HEK293T (cell line): ENCODE measurements at places on chromosomes 2 and 18.

DNA sequence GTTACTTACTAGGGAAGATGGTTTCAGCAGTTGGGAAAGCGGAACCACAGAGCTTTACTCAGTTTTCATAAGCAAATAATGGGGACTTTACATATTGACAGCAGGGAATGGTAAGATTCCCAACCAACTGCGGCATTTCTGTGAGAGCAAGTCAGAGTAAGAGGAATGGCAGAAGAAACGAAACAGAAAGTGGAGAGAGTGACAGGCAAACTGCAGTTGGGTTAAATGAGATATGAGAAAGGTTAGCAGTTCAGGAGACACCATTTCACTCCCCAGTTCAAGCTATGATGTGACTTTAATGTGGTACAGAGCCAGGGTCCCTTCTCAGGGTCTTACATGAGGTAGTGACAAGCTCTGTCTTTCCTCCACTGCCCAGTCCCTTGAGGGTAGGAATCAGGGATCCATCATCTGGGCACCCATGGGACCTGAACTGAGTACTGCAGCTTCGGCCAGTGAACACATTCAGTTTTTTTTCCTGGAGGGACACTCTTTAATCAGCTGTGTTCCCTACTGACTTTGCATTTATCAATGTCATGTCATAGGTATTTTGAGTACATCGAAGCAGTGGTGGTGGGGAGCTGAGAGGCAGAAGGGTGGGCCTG, 33.0 kb upstream of the GREB1 start:
- no peak for DNase-seq

GRCh38 chr18:11289248-11289647, 139.9 kb upstream of the PIEZO2 start:
- no peak for DNase-seq

GRCh38 chr18:64929036-64929435, 780.1 kb upstream of the LINC00305 start:
- no peak for DNase-seq

- DNase-seq: no peak
These were observed 195.4 kb downstream of the FAM210A start for GRCh38 chr18:13530879-13531387.

DNA sequence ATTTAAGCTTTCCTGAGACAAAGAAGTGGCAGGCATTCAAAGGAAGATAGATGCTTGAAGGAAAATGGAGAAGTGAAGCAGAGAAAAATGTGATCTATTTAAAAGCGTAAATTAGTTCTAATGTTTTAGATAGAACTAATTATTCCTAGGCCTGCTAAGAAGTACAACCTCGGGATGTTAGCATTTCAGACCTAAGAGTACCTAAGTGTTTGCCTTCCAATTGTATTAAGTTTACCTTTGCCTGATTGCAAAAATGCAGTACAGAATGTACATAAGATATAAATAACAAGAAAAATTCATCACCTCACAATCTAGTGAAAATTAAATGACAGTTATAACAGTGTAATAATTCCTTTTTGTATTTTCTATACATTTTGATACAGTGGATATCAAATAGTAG, 71.1 kb upstream of the HNMT start:
- no peak for DNase-seq

DNA sequence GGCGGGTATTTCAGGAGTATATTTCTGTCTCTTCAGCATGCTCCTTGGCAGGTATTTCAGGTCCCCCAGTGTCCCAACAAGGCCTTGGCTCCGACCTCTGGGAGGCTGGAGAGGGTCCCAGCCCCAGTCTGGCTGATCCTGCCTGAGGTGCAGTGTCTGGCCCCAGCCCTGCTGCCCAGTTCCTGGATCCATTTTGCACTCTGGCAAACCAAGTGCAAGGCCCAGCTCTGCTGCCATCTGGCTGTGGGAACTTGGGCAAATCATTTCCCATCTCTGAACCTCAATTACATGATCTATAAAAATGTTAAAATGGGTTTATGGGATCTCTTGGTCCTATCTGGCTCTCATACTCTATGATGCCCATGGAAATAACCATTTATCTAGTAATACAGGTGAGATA, 63.6 kb downstream of the ZBTB7C start:
- DNase-seq: no peak

DNA sequence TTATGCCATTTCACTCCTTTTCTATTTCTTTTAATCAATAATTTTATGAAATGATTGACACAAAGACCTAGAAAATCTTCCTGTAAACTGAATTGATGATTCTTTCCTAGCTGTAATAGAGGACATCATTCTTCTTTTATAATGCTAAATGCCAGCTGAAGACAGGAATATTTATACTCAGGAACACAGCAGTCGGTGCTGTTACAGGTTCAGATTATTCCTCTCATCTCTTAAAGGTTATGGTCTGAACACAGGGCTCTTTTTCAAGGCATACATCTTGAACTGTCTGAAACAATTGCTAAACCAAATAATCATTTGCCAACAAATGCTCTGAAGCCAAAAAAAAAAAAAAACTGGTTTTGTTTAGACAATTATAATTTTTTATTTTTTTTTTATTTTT, 305.0 kb upstream of the MMADHC start:
- DNase-seq: no peak

DNA sequence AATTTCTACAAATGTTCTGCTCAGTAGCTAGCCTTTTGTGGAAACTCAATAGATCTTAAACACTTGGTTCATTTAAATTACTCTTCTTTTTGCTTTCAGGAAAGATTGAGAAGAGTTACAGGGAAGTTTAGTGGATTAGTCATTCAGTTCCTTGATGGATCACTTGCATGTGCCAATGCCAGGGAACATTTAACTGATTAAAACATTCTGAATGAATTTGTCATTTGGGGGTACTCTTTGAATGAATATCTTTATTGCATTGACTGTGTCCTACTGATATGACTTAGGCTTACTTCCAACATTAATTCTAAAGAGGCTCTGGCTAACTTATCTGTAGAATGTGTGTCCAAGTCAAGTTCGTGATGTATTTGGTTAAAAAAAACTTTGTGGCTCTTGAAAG, 199.8 kb downstream of the PLCL1 start:
- no peak for DNase-seq

DNA sequence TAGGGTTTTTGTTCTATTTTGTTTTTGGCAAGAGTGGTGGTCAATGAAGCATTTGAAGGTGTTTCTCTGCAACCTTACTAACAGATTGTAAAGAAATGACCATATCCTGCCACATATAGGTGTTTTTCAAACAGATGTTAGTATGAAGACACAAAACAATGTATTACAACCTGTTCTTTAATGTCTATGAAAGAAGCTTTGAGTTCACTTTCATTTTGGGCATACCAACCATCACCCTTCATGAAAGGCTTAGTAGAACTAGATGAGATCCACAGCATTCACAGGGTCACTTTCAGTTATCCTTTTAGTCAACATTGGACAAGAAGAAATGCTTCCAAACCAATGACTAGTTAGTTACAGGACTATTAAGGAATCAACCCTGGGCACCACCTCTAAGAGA, 95.1 kb downstream of the EHBP1 start:
- DNase-seq: no peak

DNA sequence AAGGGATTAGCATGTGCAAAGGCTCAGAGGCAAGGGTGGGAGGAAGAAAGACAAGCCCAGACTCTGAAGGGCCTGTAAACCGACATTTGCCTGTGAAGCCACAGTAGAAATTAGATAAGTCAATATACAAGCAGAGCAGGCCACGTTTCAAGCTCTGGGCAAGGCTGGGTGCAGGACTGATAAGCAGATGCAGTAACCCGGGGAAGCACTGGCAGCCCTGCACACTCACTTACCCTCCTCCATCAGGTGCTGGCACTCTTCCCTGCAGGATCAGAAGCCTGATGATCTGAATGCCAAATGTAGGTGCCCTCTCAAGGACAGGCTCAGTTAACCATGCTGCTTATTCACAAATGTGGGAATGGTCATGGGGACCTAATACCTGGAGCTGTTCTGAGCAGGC, 46.3 kb upstream of the RAB12 start:
- no peak for DNase-seq

- DNase-seq: no peak
These were observed 310.9 kb upstream of the COL3A1 start for GRCh38 chr2:188663301-188663700.

- DNase-seq: no peak
These were observed 2.4 kb downstream of the TCF7L1 start for GRCh38 chr2:85135660-85135914.

GRCh38 chr2:45909677-45910191, 258.3 kb downstream of the PRKCE start:
- no peak for DNase-seq

DNA sequence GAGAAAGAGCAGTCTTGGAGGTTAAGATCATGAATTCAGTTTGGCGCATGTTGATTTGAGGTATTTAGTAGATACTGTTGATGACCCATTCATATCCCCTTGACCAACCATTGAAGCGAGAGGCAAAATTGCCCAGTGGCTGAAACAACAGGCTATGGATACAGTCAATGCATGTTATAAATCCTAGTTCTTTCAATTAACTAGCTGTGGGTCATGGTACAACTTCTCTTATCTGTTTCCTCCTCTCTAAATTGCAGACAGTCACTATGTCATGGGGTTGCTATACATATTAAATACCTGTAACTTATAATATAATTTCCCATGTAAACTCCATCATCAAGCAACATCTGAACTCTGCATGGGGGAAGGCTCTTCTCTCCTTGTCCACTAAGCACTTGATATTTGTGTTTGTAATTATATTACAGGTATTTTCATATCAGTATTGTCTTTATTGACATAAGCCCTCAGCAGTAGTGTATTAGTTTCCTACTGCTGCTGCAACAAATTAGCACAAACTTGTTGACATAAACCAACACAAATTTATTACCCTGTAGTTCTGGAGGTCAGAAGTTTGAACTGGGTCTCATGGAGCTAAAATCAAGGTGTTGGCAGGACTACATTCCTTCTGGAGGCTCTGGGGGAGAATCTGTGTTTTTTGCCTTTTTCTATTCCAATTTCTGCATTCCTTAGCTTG, 61.7 kb upstream of the ACTR3 start:
- no peak for DNase-seq

- no peak for DNase-seq
These were observed 970.6 kb downstream of the DCDC2C start for GRCh38 chr2:4674007-4674406.

DNA sequence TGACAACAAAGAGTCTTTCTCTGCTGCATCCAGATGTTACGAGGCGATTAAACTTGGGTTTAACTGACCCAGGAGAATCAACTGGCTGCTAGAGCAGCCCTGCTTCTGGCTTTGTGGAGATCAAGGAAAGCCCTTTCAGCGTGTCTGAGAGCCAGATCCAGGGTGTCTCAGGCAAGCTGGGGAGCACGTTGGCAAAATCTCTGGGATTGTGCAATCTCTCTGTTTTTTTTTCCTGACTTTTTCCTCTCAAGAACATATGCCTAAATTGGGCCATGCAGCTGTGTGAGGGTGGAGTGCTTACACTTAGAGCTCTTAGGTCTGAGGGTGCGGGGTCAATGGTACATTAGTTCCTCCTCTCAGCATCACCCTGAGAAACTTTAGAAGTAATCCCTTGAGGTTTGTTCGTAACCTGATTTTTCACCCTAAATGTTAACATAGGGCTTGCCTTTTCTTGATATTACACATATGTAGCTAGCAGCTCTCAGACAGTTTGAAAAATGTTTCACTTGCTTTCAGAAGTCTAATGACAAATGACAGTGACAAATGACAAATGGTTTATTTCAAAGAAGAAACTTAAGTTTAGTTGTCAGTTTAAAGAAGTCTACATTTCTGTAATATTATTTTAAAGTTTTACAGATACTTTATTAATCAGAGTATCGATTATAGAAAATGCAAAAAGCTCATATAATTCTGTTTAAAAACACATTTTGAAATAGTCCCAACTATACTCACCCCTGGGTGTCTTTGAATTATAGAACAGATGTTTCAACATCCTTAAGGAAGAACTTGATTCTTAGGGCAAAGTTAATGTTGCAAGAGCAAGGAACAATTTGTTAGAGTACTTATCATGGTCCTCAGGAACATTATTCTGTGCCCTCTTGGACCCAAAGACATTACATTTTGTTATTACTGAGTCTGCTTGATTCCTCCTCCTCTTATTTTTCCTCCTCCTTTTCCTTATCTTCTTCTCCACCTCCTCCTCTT, 38.4 kb upstream of the ZSWIM2 start:
- no peak for DNase-seq

GRCh38 chr2:58030771-58031170, 15.8 kb upstream of the VRK2 start:
- DNase-seq: no peak

DNA sequence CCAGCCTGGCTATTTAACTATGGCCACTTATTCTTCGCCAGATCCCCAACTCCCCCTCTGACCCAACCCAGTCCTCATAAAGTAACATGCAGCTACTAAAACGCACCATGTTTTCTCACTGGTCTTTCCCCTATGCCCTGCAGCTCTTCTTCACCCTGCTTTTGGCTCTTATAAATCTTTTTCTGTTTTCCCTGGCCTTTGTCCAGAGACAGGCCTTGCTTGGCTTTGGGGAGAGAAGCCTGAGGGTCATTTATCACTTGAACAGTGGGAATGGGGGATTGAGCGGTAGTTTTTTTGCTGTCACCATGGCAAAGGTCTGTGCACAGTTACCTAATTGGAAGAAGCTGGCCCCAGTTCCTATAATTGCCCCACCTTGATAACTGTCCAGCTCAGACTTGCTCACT, 202.9 kb upstream of the NT5C1B start:
- no peak for DNase-seq

DNA sequence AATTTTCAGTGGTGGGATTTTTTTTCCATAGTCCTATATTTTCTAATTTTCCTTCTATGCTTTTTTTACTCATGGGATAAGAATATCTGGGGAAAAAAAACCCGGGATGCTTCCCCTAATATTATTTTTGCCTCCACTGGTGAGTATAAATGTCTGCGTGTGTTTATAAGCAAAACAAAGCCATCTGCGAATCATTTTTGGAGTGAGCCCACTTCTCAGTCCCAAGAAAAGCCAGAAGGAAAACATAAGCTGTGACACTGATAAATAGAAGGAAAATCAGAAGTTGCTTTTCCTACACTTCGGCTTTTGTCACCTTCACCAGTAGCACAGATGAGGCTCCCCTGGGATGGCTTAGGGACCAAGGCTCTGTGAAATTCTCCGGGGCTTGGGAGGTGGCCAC, 134.7 kb upstream of the PID1 start:
- DNase-seq: no peak

GRCh38 chr2:240918258-240919091, 12.3 kb downstream of the CROCC2 start:
- no peak for DNase-seq

GRCh38 chr18:58235001-58235436, 191.0 kb downstream of the NEDD4L start:
- no peak for DNase-seq
